Esophagus squamous epithelium (tissue), 5 donors: ENCODE measurements at places on chromosomes 12 and 14.

- DNase-seq: no peak
These were observed 785 bp downstream of the MLEC start for GRCh38 chr12:120687578-120688289.

DNA sequence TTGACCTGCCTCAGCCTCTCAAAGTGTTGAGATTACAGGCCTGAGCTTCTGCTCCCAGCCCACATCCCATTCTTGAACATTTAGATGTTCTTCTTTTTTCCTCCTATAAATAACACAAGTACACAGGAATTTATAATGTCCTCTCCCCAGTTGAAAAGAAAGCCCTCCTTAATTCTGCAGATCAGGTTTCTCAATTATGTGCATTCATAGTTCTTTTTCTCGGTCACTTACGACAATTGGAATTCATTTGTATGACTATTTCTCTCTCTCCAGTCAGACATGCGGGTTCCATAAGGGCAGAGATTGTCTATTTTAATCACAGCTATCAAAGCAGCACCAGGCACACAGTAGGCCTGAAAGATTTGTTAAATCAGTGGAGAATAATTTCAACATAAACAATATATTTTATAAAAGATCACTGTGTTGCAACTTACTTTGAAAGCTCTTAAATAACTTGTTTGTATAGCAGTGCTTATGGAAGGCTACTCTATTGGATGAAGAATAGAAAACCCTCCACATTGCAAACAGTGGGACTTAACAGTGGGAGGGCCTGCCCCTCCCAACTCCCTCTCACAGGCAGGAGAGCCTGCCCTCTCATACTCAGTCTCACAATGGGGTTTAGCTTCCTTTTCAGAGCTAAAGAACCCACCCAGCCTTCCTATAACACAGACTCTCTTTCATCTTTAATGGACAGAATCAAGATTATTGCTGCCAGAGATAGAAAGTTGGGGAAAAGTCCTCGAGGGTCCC is 84.1 kb upstream of the TRAF3 start:
- DNase-seq: no peak

GRCh38 chr14:70753518-70753953 is 55.8 kb downstream of the MAP3K9 start:
- no peak for DNase-seq

- no peak for DNase-seq
These were observed 65.6 kb upstream of the FLRT2 start for GRCh38 chr14:85464135-85464895.

DNA sequence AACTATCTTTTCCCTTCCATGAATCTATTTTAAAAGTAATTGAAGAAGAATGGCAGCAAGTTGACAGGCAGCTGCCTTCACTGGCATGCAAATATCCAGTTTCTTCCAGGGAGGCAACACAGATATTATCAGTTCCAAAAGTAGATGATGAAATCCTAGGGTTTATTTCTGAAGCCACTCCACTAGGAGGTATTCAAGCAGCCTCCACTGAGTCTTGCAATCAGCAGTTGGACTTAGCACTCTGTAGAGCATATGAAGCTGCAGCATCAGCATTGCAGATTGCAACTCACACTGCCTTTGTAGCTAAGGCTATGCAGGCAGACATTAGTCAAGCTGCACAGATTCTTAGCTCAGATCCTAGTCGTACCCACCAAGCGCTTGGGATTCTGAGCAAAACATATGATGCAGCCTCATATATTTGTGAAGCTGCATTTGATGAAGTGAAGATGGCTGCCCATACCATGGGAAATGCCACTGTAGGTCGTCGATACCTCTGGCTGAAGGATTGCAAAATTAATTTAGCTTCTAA is 18.4 kb downstream of the TMPO start:
- no peak for DNase-seq

GRCh38 chr12:22700106-22700505 is 75.1 kb downstream of the ETNK1 start:
- DNase-seq: no peak

DNA sequence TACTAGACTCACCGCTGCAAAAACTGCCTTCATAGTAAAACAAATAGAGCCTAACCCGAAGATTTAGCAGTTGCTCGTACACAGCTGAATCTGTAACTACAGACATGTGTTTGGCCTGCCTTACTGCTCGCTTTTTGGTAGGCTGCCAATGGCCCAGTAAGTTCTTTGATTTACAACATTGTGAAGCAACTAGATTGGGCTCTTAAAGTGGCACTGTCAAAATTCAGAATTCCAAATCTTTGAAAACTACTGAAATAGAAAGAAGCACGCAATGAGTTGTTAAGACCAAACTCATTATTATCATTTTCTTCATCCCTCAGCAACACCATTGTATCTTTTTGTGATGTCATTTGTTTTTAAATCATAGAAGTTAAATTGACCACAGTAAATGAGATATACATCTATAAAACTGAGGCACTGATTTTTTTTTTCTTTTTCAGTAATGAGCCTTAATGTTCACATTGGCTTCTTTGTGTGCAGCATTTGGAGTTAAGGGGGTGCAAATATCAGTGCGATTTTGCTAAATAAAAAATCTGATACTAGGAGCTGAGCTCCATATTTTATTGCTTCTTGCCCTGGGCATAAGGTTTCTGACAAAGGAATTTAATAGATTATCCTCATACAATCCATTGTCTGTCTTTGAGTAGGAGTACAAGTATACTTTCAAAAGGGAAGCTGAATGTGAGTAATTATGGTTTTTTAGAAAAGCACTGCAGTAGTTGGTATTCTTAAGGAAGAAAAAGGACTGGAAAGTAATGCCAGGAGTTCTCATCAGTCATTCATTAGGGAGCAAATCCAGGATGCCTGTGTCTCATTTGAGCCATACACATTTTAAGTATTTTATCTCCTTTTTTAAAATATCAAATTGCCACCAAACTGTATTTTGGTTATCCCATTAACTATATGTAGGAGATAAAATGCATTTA is 138.5 kb downstream of the KICS2 start:
- peak; percentile 3 for DNase-seq

DNA sequence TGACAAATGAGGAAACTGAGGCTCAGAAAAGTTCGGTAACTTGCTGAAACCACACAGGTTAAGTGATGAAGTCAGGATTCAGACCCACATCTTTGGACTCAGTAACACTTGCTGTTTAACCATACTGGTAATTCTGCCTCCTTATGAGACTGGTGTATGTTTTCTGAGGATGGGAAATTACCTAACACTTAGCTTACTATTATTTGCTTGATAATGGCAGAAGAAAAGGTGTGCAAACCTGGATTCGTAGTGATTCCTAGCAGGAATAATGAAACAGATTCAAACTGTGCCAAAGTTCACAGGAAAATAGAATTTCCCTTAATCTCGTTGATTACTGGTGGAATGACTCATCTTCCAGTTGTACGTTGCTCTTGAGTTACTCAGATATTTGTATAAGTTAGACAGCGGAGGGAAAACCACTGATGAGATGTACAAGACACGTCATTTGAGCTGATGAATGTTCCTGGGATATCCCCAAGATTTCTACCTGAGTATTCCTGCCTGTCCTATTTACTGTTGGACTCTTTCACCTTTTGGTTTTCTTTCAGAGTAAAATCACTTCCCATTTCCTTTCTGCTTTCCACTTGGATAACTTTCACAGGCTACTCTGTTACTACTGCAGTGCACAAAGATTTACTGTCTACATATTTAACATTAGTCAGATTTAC is 37.5 kb downstream of the PRORP start:
- no peak for DNase-seq

- DNase-seq: no peak
These were observed 144.8 kb downstream of the CAPZA3 start for GRCh38 chr12:18882690-18883089.

DNA sequence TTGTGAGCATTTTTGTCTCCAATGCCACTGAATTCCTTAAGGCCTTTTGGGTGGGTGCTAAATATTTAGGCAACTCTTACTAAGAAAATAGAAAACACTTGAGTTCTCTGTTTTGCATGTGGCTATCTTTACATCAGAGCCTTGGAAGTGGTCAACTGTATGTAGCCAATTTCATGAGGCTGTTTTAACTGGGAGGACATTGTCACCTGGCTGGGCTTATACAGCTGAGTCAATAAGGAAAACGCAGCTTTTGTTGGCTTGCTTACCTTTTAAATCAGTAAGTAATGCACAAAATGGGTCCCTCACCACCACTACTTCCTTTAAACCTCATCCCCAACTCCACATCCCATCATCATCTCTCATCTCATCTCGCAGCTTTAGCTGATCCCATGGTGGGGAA is 194.3 kb downstream of the RGS6 start:
- DNase-seq: no peak

- DNase-seq: no peak
These were observed 41.4 kb downstream of the RAB35 start for GRCh38 chr12:120075034-120075616.

GRCh38 chr12:128753438-128753837 is 70.3 kb downstream of the SLC15A4 start:
- DNase-seq: no peak

GRCh38 chr14:61972711-61973110 is 210.5 kb downstream of the SNAPC1 start:
- DNase-seq: no peak

DNA sequence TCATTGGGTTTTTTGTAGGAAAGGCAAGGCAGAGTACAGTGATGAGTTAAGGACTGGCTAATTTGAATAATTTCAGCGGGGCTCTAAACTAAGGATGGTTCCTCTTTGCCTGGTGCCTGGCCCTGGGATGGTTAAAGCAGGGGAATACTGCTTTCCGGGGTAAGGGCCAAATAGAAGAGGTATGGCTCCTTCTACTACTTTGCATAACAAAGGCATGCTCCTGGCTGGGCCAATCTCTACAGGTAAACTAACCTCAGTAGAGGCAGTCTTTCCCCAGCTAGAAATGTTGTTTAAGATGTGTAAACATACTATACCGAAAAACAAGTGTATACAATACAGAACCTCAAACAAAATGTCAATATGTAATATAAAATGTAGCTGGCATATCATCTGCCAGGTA is 1239.0 kb downstream of the SLC16A7 start:
- DNase-seq: no peak
